ENCODE measurements at places on chromosomes 12 and 14. TPM values are rescaled to one million over a fixed set of nuclear protein-coding genes. Genes with fewer than 3 reads are reported as not detected.

- DNase-seq = no peak
Measured at GRCh38 chr12:46499901-46500300, 127.3 kb upstream of the SLC38A2 start.

DNA sequence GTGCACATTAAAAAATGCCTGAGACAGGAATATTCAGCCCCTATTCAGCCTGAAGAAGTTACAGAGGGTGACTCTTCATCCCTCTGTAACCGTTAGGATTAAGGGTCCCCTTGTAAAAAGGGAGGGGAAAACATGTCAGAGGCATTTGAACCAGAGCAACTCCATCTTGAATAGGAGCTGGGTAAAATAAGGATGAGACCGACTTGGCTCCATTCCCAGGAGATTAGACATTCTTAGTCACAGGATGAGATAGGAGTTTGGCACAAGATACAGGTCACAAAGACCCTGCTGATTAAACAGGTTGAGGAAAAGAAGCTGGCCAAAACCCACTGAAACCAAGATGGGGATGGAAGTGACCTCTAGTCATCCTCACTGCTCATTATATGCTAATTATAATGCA is 19.9 kb upstream of the MDM1 start:
- no peak for DNase-seq

DNA sequence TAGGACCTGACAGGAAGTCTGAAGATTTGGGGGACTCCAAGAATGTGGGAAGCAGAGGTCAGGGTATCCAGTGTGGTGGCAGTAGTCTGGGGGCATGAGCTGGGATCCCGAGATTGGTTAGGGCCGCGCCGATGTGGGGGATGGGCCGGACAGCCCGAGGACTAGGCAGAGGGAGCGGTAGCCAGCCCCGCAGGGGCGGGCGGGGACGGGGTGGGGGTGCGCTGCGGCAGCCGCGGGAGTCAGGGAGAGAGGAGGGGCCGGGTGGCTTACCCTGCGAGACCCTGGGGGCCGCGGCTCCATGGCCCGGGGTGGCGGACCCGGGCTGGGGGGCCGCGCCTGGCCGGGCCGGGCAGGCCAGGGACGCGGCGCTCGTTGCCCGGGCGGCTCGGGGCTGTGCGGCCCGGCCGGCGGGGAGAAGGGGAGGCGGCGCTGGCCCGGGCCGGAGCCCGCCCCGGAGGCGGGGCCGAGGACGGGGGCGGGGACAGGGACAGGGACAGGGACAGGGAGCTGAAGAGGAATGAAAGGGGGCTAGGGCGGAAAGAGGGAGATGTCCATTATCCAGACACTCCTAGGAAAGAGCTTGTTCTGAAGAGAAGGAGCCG is 5.6 kb downstream of the ZNF385A start:
- DNase-seq = peak; percentile 82

DNA sequence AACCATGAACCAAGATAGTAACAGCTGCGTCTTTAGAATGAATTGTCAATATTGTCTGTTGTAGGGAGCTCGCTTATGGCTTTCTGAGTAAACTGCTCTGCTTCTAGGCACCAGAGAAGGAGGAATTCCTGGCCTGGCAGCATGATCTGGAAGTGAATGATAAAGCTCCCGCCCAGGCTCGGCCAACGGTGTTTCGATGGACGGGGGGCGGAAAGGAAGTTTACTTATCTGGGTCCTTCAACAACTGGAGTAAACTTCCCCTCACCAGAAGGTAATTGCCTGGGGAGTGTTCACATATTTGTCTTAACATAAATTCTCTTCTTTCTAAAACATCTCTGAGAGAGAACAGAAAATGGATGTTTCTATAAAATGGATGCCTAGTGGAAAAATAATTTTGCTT is 4.3 kb downstream of the PRKAB1 start:
- DNase-seq = no peak

GRCh38 chr12:57128519-57129247 is 400 bp downstream of the LRP1 start:
- DNase-seq = no peak

DNA sequence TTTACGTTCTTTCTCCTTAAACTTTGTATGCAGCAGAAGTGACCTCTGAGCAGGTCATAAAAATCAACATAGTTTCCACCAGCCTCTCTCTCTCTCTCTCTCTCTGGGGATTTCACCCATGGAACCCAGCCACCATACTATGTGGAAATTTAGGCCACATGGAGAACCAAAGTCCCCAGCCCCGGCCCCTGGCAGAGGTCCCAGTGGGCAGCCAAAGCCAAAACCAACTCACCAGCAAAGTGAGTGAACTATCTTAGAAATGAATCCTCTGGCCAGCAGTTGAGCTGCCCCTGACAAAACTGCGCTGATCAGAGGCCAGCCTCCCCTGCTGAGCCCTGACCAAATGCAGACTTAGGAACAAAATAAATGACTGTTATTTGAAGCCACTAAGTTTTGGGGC is 9.2 kb downstream of the DUSP6 start:
- DNase-seq = no peak

- no peak for DNase-seq
Measured at GRCh38 chr12:38850461-38850860, 54.9 kb downstream of the CPNE8 start.

Gene CIROP
- not detected for total RNA-seq

DNA sequence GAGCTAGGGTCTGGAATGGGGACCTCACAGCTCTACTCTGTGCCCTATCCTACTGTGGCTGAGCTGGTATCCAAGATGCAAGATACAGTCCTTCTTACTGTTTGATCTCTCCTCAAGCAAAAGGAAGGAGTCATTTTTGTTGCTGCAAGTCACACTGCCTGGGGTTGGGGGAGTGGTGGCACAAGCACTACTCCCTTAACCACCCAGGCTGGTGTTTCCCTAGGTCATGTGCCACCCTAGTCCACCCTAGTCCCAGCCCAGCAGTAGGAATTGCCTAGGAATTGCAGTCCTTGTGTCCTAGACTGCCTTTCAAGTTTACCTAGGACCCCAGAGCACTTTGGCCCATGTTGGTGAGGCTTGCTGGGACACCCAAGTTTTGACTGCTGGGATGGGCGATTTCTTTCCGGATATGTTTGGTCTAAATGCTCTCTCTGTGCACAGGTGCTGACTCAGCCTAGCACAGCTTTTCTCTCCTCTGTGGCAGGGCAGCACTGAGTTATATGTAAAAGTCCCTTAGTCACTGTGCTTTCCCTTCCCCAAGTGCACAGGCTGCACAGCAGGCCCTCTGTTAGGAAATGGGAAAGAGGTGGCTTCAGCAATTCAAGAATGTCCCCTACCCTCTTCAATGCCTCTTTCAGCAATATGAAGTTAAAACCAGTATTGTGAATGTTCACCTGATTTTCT is 54.9 kb downstream of the SLC6A15 start:
- no peak for DNase-seq

DNA sequence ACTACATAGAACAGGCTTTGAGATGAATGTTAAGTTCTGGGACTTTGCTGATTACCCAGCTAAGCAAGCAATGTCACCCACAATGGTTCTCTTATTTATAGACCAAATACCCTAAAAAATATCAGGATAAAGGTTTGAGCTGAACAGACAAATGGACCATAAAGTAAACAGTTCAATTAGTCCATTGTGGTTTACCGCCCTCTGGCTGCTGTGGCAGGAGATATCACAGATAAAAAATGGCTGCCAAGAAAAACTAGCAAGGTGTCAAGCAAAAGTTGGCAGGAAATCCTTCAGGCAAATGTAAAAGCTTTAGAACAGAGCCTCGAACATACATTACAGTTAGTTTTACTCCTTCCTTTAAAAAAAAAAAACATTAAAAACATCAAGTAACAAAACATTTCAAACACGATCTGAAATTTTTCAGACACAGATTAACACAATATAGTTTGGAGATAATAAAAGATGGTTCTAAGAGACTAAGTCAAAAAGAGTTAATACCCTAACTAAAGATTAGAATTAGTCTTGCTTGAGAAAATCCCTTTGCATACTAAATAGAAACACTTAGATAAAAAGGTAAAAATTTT is 41.3 kb downstream of the MED13L start:
- DNase-seq = peak; percentile 22

DNA sequence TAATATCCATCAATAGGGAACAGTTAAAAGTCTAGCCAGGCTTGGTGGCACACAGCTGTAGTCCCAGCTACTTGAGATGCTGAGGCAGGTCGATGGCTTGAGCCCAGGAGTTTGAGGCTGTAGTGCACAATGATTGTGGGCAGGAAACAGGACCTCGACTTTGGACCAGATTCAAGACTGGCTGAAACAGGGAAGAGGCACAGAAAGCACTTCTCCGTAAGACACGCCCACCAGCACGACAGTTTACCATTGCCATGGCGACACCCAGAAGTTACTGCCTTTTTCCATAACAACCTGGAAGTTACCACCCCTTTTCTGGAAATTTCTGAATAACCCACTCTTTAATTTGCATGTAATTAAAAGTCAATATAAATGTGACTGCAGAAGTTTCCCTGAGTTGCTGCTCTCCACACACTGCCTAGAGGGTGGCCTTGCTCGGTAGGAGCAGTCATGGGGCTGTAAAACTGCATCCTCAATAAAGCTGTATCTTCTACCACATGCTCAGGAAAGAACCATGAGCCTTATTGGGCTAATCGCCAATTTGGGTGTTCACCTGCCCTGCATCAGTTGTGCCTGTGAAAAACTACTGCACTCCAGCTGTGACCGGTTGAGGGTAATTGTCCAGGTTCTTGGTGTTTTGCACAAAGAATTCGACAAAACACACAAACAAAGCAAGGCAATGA is 4.6 kb upstream of the LRRC23 start:
- no peak for DNase-seq

DNA sequence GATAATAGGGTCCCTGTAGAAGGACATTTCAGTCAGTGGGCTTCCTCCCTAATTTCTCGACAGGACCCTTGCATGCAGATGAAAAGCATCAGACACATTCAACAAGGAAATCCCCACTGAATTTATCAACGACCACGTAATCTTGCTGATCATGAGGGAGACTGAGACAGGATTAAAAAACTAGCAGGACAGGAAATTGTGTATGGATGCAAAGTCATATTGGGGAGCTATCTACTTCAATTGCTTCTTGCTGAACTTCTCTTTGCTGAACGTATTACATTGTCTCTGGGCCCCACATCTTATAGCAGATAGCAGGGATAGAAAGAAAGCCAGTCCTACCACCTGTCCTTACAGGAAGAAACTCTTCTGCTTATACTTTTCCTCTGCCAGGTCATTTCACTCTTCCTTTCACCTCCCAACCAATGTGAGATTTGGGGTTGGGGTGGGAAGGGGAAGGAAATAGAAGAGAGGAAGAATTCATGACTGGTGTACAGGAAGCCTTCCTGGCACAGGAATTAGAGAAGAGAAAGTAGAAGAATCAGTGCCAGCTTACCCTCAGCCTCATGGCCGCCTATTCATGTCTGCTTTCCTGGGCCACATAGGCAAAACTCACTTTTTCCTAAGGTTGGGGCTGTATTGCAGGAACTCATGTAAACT is 333.3 kb downstream of the ZFP36L1 start:
- no peak for DNase-seq

- DNase-seq = no peak
Measured at GRCh38 chr14:66910311-66910840, 278.9 kb upstream of the GARIN2 start.

GRCh38 chr12:108806346-108806745 is 51.0 kb downstream of the SSH1 start:
- DNase-seq = no peak

- DNase-seq = no peak
Measured at GRCh38 chr14:67994531-67994930, 175.0 kb downstream of the RAD51B start.

Gene CNTN1
- total RNA-seq = 543 TPM

- DNase-seq = peak; percentile 76
Measured at GRCh38 chr12:55707841-55708694, at the start of gene ITGA7. Gene ITGA7, minus strand, starts transcription at chr12:55707904. Its CDS starts 222 bp downstream, at chr12:55707682.

DNA sequence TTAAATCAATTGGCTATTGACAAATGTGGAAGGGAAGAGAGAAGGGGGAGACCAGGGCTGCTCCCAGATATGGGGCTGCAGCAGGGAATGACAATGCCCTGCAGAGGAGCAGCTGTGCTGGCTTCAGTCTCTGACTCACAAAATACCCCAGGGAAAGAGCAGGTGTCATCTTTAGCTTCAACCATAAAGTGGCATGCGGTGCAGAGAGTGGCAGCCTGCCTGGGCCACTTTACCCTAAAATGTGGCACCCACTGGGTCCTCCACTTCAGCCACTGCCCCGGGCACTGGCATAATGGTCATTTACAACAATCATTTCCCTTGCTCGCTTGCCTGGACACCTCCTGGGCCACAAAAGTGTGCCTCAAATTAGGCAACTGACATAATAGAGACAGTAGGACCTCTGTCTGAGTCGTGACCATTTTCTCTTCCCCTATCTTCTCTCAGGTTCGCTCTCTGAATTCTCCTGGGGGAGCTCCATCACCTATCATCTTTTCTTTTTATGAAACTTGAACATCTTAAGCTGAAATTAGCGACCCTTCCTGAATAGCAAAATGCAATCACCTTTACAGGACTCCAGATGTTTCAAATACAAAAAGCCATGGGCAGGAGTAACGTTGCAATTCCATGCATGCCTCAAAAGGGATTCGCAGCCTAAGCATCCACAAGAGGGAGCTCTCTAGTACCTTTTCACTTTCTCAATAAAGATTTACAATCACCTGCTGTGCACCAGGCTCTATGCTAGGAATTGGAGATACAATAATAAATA is 179.9 kb upstream of the ATF7IP start:
- no peak for DNase-seq

GRCh38 chr12:78192979-78193378 is 362.3 kb downstream of the NAV3 start:
- no peak for DNase-seq

DNA sequence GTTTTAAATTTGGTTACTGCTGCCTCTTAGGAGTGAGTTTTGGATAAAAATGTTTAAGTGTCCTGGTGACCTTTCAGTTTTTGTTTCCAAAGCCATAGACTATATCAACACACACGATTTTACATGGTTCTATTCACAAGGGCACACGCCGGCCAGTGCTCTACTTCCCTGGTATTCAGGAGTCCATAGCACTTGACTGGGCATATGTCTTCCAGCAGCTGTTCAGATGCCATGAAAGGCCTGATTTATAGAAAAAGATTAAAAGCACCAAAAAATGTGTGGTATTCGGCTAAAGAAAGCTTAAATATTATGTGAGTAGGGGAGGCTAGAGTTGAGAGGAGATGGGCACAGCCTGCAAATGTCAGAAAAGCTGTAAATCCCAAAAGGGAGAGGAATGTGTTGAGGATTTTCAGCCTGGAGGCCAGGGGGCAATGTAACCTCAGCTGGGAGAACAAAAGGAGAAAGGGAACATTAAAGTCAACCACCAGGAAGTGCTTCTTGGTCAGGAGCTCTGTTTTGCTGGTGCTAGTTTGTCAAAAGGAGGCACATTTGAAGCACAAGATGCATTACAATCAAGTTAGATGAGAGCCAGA is 478.4 kb downstream of the RAD51B start:
- no peak for DNase-seq

Gene AQP6
- not detected for total RNA-seq

- no peak for DNase-seq
Measured at GRCh38 chr12:66387117-66387516, 84.8 kb downstream of the HELB start.

Gene EID3
- total RNA-seq = 4.5 TPM

DNA sequence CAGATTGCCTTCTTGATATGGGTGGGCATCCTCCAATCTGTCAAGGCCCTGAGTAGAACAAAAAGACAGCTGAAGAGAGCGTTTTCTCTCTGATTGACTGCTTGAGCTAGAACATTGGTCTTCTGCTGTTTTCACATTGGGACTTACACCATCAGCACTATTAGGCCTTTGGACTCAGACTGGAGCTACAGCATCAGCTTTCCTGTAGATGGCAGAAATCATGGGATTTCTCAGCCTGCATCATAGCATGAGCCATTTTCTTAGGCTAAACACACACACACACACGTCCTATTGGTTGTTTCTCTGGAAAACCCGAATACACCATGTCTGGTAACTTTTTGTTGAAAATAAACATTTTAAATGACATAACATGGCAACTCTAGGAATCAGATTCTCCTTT is 15.8 kb upstream of the PPM1A start:
- no peak for DNase-seq
